ENCODE measurements at places on chromosomes 2 and 18.

- no peak for DNase-seq
Observed at GRCh38 chr2:102690012-102690411, 70.7 kb downstream of the SLC9A2 start.

DNA sequence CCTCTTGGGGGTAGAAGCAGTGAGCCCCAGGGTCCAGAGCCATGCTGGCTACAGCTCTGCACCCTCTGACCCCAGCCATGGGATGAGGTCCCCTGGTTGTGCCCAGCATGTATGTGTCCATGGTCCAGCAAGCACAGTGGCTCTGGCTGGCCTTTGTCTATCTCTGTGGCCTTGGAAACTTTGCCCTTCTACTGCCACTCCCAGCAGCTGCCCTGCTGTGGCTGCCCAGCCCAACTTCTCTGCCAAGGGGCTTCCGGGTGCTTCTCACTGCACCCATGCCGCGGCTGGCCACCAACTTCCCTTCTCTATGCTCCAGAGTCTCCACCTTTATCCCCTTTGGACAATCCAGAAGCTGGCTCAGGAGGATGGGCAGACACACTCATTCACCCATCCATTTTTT is 18.8 kb downstream of the TMEM185B start:
- no peak for DNase-seq

- DNase-seq: peak; percentile 51
Observed at GRCh38 chr2:230798769-230799399, 65.9 kb upstream of the ITM2C start.

DNA sequence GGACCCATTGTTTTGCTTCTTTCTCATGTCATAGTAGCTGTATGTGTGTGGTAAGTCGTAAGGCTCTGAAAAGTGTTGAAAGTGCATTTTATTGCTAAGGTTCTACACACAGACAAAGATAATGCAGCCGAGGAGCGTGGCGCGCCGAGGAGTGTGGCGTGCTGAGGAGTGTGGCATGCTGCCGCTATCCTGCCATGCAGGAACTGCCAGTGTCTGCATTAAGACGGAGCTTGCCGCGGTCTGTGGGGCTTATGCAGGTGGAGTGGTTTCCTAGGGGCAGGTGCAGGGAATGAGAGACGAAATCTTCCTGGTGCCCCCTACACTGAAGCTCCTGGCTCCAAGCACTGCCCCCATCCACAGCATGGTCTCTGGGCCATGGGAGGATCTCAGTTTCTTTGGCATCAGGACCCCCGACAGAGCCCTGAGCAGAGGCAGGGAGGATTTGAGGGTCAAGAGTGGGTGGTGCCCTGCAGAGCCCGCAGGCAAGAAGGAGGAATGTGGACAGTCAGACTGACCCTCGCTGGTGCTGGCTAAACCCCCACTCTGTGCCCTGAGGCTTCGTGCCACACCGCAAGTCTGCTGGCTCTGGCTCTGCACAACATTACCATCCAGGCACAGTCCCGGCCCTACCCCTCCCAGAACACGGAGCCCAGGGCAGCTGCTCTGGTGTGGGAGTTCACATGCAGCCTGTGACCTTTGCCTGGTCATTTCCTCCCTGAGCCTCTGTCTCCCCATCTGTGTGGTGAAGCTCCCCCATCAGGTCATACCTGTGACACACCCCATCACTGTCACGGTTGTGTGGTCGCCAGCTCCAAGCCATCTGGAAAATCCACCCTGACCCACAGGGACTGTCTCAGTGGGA is 3.2 kb downstream of the SNED1 start:
- no peak for DNase-seq

DNA sequence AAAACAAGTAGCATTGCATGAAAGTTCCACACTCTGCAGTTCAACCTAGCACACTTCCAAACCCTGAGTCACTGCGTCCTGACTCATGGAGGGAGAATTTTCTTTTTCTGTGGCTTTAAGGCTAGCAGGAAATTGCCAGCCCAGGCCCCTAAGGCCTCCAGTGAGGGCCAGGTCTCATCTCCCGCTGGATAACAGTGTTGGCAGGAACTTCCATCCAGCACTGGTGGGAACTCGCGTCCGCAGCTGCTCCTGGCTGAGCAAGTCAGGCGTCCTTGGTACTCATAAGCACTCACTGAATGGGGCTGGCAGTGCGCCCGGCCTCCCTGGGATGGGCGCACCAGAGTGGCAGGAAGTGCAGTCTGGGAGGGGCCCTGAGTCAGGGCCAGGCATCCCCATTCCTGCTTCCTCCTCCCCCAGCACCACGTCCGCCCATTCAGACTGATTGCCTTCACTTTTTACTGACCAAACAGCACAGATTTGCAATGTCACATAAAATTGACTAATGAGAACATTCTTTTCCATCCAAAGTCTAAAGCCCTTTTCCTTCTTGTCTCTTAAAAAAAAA is 14.3 kb downstream of the MALL start:
- DNase-seq: peak; percentile 56

GRCh38 chr2:47232738-47233415 is 77.8 kb upstream of the STPG4 start:
- no peak for DNase-seq

Data from iPS-NIHi11 (cell line).